ENCODE measurements at places on chromosomes 16 and 17. TPM values are rescaled to one million over a fixed set of nuclear protein-coding genes. Genes with fewer than 3 reads are reported as not detected.

DNA sequence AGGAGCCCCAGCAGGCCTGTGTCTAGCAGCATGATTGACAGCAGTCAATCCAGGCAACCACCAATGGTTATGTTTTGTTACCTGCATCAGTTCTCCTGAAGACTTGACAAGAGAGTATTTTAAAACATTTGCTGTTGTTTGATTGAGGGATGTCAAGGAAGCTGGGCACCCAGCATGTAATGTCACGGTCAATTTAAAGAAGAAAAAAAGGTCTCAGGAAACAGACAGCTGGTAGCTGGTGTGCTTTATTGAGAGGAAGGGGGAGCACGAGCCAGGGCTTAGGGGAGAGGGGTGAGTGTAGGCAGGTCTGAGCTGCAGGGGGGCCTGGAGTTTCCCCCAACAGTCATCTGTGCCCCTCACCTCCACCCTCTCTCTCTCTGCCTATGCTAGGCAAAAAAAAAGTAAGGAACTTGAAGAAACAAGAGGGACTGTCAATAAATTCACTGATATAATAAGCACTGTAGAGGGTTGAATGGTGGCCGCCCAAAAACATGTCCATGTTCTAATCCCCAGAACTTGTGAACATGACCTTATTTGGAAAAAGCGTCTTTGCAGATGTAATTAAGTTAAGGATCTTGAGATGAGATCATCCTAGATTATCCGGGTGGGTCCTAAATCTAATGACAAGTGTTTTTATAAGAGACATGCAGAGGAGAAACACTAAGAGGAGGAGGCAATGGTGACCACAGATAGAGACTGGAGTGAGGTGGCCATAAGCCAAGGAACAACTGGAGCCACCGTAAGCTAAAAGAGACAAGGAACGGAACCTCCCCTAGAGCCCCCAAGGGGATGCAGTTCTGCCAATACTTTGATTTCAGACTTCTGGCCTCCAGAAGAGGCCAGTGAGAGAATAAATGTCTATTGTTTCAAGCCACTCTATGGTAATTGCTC lies 14.5 kb downstream of the TSPOAP1 start:
- DNase-seq: no peak

DNA sequence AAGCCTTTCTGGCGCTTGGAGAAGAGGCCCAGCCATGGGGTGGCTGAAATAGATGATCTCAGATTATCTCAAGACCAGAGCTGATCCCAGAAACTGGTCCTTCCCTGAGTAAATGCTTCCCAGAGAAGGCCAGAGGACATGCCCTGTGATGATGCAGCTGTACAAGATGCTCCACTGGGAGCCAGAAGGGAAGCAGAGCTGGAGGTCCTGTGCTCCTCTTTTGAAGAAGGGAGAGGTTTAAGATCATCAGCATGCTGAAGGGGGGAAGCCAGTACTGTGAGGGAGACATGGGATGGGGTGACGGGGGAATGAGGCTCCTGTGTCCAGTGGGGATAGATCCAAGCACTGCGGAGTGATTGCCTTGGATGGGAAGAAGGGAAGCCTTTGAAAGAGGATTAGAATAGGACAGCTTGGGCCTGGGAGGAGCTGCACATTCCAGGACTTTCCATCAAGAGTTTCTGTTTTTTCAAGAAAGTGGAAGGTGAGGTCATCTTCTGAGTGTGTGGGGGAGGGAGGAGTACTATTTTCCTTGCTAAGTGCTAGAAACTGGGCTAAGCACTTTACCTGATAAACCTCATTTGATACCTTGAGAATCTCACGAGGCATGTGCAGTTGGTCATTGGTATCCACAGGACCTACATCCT lies 16.4 kb upstream of the ALOX15B start:
- peak; percentile 17 for DNase-seq

Gene MILR1
- 6.5 TPM for total RNA-seq

- DNase-seq: no peak
Observed at GRCh38 chr17:42819939-42820535, 4.0 kb downstream of the BECN1 start.

Gene CDT1
- total RNA-seq: not detected

DNA sequence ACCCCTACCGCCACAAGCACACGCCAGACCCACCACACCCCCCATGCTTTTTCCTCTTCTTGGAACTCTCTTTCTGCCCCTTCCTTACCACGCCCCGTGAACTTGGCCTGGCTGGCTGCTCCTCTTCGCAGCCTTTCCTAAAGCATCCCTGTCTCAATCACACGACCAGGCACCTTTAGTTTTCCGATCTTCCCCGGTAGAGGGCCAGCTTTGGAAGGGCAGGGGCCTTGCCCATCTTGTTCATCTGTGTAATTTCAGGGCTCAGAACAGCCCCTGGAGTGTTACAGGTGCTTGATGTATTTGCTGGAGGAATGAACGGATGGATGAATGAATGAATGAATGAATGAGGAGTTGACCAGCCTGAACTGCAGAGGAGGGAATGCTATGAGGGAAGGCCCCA lies 3.7 kb downstream of the SPPL2C start:
- DNase-seq: no peak

DNA sequence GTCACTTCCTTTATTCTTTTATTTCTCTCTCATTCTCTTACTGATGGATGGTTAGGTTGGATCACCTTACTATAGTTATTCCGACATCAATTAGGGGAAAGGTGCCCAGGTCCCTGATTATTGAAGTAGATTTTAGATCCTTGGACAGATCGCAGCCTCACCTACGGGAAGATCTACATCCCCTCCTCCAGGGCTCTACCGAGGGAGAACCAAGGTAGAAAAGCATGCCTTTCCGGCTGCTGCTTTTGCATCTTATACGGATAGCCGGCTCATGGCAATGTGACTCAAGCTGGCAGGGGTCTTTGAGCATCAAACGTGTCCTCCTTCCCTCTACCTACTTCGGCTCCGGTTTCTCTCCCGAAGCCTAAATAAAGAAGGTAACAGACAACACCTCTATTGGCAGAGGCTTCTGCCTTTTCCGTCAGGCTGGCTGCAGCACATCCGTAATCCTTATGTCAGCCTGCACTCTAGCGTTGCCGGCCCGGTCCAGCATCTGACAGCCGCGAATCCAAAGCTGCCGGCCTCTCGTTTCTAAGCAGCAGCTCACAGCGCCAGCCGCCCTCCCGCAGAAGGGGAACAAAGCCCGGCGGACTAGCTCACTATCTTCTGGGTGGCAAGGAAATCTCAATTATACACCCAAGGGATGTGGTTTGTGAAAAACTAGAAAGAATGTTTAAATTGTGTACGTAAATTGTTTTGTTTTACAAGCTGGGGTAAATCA lies 46.9 kb downstream of the IRX6 start:
- DNase-seq: peak; percentile 73

Gene FOXC2
- total RNA-seq: 0.49 TPM

DNA sequence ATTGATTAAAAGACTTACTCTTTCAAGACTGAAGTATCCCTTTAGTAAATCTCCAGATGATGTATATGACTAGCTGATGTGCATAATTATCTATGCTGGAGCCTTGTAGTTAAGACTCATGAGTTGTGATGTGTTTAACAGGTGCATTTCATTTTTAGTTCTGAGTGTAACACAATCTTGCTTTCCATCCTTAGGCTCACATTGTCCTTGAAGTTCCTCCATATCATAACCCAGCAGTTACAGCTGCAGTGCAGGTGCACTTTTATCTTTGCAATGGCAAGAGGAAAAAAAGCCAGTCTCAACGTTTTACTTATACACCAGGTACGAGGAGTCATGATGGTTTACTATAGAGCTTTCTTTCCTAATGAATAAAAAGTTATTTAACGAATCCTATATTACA lies 52.9 kb downstream of the ESRP2 start:
- DNase-seq: no peak

DNA sequence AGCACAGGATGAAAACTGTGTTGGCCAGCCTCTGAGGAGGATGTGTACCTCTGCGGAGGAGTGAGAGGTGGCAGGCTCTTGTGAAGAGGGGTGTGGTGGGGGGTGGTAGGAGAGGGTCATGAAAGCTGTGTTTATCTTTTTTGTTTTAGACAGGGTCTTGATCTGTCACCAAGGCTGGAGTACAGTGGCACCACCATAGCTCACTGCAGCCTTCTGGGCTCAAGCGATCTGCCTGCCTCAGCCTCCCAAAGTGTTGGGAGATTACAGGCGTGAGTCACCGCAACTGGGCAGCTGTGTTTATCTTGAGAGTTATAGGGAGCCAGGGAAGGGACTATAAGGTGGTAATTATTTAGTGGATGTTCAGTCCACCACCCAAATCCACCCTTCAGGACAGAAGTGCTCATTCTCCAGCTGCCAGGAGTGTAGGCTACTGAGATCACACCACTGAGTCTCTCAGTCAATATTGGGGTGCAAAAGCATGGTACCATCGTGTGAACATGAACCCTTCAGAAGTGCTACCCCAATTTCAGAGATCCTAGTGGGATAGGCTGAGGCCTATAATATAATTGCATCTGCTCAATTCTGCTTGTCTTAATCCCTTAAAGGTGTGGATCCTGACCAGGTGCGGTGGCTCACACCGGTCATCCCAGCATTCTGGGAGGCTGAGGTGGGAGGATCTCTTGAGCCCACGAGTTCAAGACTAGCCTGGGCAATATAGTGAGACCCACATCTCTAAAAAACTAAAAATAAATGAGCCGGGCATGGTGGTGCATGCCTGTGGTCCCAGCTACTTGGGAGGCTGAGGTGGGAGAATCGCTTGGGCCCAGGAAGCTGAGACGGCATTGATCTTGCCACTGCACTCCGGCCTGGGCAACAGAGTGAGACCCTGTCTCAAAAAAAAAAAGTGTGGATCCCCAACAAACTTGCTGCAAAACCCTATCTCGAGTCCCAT lies 788 bp upstream of the EXOC3L1 start:
- DNase-seq: no peak

DNA sequence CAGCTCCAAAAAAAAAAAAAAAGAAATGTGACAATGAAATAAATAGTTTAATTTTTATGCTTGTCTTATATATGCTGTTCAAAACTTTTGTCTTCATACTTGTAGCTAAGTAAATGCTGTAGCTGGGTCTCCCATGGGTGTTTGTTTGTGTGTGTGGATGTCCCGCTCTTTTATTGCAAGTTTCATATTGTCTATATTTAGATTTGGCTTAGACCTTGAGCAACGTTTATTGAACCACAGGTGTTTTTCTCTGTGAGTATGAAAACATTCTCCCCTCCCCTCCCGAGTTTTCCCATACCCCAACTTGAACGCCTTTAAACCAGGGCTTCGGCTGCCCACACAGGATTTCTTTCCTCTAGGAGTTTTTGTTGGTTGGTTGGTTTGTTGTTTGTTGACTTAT lies 45.2 kb downstream of the MFSD11 start:
- DNase-seq: no peak

DNA sequence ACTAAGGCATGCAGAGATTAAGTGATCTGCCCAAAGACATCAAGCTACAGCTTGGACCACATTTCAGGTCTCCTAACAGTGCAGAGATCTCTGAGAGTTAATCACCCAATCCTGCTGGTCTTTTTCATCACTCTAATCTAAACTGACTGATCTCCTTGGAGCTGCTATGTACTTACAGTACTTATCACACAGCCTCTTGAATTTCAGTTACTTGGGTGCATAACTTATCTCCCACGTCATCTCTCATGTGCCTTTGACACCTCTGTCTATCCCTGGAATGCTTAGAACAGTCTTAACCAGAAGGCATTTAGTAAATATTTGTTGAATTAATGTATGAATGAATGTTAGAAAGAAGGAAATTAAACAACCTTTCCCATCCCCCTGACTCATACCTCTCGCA lies 139.0 kb downstream of the SNX11 start:
- no peak for DNase-seq

Gene GLIS2
- 6.1 TPM for total RNA-seq

Gene MT1M
- 3.9 TPM for total RNA-seq

GRCh38 chr17:74082886-74083285 lies 120.6 kb upstream of the RPL38 start:
- no peak for DNase-seq

DNA sequence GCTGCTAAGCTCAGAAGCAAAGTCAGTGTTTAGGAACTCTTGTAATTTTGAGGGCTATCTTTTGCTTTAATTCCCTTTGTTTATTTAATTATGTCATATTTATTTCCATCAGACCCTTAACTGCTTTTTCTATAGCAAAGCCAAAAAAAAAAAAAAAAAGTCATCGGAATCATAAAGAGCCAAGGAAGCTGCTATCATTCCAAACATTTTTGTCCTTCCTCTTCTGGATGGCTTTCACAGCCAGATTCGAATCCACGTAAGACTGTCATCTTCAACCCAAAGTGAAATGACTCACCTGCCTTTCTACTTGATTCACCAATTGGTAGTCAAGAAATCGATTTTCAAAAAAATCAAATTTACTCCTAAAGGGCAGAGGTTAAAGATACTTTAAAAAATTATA lies 38.4 kb downstream of the WIPI1 start:
- no peak for DNase-seq

Gene MRC2
- total RNA-seq: 34.2 TPM

Gene KRTAP3-2
- not detected for total RNA-seq

- DNase-seq: peak; percentile 77
Observed at GRCh38 chr17:17663160-17664063, 17.8 kb upstream of the RAI1 start.

- DNase-seq: no peak
Observed at GRCh38 chr16:83992624-83993023, 24.6 kb downstream of the NECAB2 start.

DNA sequence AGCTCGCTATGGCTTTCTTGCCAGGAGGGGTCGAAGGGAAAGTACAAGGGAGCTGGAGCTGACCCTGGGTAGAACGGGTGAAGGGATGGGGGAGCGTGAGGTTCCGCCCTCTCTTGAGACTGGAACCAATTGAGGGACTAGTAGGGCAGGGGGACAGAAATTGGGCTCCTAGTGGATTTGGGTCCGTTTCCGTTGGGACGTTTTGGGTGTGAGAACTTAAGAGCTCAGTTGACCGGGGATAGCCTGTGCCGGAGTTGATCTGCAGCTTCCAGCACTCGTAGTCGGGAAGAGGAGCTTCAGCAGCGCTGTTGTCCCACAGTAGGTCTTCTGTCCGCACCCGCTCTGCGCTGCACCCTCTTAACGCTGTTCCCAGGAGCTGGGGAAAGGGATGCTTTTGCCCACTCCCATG lies 481 bp downstream of the CNTROB start:
- DNase-seq: peak; percentile 78

Measured in sigmoid colon (tissue), 7 donors.